ENCODE measurements at places on chromosomes 1 and 21. TPM values are rescaled to one million over a fixed set of nuclear protein-coding genes. Genes with fewer than 3 reads are reported as not detected.

NBPF15 gene
- 37.7 TPM for total RNA-seq

DNA sequence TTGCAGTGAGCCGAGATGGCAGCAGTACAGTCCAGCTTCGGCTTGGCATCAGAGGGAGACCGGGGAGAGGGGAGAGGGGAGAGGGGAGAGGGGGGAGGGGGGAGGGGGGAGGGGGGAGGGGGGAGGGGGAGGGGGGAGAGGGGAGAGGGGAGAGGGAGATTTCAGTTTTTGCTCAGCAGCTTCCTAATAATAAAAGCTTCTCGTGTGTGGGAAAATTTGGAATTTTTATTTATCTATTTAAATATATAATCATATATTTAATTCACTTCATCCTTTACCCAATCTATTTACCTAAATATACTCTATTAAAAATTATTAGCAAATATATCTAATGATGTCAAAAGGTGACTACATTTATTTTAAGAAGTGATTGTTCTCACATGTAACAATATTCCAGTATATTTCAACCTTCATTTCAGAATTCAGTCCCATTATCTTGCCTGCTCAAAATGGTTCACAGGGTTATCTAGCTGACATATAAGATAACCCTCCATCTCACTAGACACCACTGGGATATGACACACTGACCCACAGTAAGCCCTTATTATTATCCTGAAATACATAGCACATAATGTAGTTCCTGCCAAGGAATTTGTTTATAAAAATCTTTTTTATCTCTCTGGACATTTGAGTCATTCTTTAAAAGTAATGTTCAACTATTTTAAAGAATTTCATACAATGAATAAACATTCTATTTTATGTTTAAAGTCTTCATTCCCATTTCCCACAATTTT, 105.9 kb downstream of the GPATCH2 start:
- no peak for DNase-seq

GRCh38 chr1:245153552-245154428, 995 bp upstream of the KIF26B start:
- DNase-seq, result peak; percentile 25

ATP1A2 gene
- total RNA-seq, result not detected
